Hematopoietic multipotent progenitor cell treated with erythropoietin and hydrocortisone succinate and interleukin-3 and kit ligand, for 8 days (in vitro differentiated cells): ENCODE measurements at places on chromosomes 3 and 15.

- no peak for DNase-seq
Measured at GRCh38 chr3:122000936-122001605, 21.0 kb downstream of the ILDR1 start.

GRCh38 chr3:151923901-151924300 lies 50.5 kb downstream of the SUCNR1 start:
- no peak for DNase-seq

- DNase-seq: no peak
Measured at GRCh38 chr3:172614340-172615274, 91.4 kb upstream of the TNFSF10 start.

- DNase-seq: no peak
Measured at GRCh38 chr15:23387621-23388190, 33.2 kb downstream of the GOLGA8S start.

- DNase-seq: no peak
Measured at GRCh38 chr3:89246326-89246725, 138.9 kb downstream of the EPHA3 start.
